ENCODE measurements at places on chromosomes 7 and 10. TPM values are rescaled to one million over a fixed set of nuclear protein-coding genes. Genes with fewer than 3 reads are reported as not detected.

DNA sequence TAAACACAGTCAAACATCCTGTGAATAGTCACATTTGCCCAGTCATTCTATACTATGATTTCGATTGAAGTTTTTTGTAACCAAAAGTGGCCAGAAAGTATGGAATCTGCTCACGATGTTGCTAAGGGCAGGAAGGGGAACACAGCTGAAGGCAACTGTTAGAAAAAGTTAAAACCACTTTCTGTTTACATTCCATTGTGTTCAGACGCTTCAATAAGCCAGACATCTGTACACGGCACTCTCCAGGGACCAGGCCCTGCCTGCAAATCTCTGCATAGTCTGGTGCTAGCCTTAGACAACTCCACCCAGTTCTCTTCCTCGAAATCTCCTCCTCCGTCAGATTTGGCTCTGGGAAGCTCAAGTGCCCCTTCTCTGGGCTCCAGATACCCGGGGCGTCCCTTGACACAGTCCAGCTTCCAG, 17.1 kb upstream of the TMEM120A start:
- DNase-seq = no peak

The NUTM2A gene
- total RNA-seq = 1.1 TPM

The FKBP6 gene
- total RNA-seq = not detected

The OPN4 gene
- not detected for total RNA-seq

The XRCC2 gene
- total RNA-seq = 0.37 TPM
